GM06990 (cell line): ENCODE measurements at places on chromosomes 13 and 19.

GRCh38 chr19:12788682-12789097 lies 2.6 kb upstream of the JUNB start:
- DNase-seq, result peak; percentile 85

GRCh38 chr19:48796298-48797083 lies 14.3 kb downstream of the BCAT2 start:
- no peak for DNase-seq

DNA sequence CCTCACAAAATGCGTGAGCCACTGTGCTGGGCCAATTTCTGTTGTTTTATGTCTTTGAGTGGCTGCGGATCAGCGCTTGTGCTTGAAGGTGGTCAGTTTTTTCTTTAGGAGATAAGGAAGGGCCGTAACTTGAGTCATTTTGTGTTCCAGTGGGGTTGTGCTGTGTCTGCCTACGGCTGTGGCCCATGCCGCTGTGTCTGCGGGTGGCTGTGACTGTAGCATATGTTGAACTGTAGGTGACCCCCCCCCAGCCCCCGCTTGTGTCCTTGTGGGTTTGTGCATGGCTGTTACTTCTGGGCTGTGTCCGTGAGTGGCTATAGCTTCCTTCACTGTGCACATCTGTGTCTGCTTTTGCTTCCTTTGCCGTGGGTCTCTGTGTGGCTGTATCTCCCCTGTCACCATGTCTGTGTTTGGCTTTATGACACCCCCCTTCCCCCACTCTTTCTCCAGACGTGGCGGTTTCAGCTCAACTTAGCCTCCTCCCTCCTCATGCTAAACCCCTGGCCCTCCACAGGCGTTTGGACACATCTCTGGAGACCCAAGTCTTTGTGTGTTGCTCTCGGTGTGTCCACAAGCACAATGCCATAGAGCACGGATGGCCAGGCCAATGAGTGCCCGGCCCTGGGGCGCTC lies 675 bp downstream of the PPP1R14A start:
- no peak for DNase-seq

DNA sequence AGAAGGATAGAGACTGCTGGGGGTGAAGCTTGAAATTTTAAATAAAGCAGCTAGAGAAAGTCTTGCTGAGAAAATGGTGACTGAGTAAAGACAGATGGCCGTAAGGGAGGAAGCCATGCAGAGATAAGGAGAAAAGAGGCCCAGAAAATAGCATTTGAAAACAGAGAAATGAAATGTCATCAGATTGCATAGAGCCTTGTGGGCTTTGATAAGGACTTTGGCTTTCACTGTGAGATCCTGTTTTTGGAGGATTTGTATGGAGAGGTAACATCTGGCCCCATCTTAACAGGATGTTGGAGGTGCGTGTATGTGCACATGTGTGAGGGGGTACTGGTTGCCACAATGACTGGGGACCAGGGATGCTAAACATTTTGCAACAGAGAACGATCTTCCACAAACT lies 19.5 kb upstream of the ATP8A2 start:
- DNase-seq, result no peak

DNA sequence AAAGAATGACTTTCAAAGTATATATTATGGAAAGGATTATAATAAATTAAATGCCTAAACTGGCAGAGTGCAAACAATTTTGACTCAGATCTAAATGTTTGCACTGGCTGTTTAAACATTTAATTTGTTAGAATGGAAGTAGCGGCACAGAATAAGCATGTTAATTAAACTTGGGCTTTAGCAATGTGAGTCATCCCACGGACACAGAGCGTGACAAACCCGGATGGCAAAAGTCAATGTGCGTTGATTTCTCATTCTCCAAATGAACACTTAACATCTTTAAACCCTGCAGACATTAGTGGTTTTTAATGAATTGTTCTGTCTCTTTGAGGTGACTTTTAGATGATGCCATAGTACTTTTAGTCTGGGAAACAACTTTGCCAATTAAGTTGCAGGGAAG lies 38.4 kb downstream of the PCDH8 start:
- DNase-seq, result no peak

GRCh38 chr19:46481947-46482346 lies 10.6 kb upstream of the PNMA8A start:
- no peak for DNase-seq

- DNase-seq, result no peak
These were observed 213.4 kb upstream of the PCDH17 start for GRCh38 chr13:57418067-57418677.

DNA sequence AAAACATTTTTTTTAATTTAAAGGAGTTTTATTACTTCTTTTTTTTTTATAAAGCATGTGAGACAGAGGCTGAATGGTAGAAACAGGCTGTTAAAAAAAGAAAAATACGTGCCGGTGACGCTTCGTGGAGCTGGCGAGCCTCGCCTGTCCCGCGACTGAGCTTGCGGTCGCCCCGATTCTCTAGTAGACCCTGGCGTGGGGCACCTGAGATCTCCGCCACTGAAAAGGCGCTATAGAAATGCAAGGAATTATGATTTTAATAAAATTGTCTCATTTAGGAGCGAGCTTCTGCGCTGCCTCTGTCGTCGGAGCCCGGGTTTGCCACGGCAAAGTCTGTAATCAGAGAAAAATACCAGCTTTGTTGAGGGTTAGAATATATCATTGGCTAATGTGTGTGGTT lies 18.4 kb downstream of the NFIX start:
- no peak for DNase-seq

GRCh38 chr13:20160306-20161274 lies at the start of gene GJA3:
TSS of gene GJA3 (minus strand) at chr13:20161052. CDS start at chr13:20143288, 17,764 bp downstream.
- DNase-seq, result peak; percentile 66

GRCh38 chr13:19685437-19685836 lies 52.0 kb downstream of the MPHOSPH8 start:
- no peak for DNase-seq

GRCh38 chr13:93690139-93690538 lies 463.5 kb downstream of the GPC6 start:
- no peak for DNase-seq

DNA sequence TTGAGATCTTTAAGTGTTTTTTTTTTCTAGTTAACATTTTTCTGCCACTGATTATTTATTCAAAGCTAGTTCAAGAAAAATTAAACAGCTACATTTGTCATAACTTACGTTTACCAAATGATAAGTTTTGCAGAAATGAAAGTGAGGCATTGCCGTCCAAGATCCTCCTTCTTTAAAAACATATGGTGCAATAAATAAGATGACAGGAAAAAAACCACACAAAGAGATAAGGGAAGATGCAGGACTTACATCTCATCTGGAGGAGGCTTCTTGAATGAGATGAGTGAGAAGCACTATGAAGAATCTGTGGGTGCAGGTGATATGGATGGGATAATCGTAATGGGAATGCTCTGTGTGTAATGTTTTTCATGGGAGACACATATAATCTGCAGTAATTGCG lies 12.4 kb downstream of the TNFSF13B start:
- DNase-seq, result no peak

DNA sequence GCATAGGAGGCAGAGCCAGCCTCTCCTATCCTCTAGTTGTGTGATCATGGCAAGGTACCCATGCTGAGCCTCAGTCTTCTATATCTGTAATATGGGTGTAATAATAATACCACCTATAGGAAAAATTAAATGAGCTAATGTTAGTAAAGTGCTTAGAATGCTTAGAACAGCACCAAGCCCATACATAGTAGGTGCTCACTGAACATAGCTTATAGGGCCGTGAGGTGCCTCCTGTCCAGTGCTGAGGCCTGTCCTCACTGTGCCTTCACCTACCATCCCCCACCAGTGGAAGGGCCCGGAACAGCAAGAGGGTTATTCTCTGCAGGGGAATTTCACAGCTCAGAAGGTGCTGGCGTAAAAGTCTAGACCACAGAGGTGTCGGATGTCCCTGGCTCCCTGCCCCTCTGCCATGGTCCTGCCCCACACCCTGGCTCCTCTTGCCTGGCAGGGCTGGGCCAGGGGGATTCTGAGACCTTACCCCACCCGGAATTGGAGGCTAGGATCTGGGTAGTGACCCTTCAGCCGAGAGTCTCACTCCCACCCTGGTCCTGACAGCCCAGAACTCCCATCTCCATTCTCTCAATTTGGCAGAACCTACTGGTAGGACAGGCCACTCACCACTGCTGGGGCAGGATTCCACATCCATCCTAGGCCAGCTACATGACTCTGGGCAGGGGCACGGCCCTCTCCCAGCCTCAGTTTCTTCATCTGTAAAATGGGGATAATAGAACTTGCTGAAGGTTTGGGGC lies 2.2 kb upstream of the SCN1B start:
- DNase-seq, result no peak

DNA sequence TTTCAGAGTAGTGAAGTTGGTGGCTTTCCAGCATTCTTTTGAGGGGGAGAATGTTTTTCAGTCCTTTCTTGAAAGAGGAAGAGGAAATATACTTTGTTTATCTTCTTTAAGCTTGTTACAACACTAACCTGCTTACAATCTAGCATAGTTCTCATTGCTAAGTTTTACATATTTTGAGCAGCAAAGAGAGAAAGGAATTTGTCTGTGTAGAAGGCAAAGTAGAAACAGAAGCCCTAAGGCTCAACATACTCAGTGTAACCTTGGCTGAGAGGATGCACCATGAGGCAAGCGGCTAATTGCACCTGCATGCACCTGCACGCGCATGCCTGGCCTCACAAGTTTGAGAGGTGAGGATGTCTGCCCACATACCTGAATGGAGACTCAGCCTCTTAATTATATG lies 2.2 kb downstream of the FRY start:
- DNase-seq, result no peak

- no peak for DNase-seq
These were observed 150.2 kb upstream of the VSTM2B start for GRCh38 chr19:29375429-29376119.

DNA sequence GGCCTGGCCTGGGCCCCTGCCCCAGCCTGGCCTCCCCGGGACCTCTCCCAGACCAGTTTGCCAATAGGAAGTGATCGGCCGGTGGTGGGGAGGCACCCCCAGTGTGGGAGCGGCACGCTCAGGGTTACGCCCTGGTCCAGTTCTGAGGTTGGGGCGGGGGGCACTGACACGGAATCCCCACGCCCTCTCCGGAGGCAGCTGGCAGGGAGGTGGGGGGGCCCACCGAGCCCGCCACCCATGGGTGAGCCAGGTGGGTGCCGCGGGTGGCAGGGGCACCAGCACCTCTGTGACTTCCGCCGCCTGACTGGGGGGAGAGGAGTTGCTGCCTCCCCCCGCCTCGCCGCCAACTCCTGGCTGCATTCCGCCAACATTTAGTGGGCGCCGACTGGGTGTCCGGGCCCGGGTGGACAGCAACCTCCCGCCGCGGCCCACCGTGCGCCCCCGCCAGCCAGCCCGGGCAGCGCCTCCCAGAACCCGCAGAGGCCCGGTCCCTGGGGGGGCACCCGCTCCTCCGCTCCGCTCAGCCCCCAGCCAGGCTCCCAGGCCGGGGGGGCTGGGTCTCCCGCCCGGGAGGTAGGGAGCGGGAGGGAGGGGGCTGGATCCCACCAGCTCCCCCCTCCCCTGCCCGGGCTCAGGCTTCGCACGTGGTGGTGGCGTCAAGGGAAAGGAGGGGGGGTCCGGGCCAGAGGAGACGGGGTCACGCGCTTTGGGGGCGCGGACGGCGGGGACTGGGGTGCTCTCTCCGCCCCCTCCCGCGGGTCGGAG lies 2.0 kb downstream of the ZBTB7A start:
- DNase-seq, result no peak

- DNase-seq, result no peak
These were observed 29.5 kb upstream of the SLC7A1 start for GRCh38 chr13:29624997-29625396.

DNA sequence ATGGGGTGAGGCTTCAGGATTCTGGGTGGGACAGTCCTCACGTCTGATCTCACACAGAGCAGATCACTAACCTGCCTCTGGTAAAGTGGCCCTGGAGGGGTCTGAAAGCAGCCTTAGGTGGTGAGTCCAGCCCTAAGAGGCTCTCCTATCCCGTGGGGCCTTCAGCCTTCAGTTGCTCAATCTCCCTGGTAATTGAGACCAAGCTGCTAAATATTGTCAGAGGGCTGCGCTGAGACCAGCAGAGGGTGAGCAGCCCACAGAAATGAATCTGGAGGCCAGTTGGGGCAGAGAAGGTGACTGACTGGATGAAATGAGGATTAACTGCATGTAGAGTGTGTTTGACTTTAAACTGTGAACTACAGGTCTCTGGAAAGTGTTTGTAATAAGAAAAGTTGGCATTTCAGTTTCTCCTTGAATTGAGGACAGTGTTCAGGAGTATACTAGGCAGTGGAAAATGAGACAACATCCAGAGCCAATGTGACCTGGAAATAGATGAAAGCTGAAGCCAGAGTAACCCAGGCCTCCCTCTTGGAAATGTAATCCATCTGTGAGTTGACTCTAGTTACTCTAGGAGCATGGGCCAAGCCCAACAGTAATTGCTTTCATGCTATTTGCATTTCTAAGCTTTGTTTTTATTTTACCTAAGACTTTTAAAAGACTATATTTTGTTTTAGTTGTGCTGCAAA lies 14.3 kb upstream of the HSPH1 start:
- DNase-seq, result no peak

DNA sequence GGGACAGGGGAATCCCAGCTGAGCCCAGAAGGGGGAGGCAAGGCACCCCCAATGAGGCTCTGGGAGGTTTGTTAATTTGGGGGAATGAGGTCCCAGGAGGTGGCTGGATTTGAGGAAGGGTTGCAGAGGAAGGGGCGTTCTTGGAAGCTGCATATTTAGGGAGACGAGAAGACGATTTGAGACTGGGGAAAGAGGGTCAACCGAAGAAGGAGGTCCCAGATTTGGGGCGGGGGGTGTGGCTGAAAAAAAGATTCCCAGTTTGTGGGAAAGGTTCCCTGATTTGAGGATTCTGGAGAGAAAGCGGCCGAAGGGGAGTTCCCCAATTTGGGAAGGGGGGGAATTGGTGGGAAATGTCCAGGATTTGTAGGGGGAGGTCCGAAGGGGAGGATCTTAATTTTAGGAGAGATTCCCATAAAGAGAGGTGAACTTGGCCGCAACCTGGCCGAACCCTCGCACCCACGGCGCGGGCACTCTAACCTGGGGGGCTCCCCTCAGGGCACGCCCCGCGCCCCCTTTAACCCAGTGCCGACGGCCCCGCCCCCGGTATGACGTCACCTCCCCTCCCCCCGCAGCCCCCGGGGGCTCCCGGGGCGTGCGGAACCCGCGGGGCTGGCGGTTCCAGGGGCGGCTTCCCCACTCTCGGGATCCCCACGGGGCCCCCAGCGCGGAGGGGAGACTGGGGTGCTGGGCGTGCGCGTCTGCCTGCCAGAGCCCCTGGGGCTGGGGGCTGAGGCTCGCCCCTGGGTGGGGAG lies 1.2 kb downstream of the PTPRS start:
- no peak for DNase-seq

GRCh38 chr13:46289260-46289955 lies 77.7 kb downstream of the LRRC63 start:
- no peak for DNase-seq
